Myocyte (in vitro differentiated cells): ENCODE measurements at places on chromosomes 16 and 17.

DNA sequence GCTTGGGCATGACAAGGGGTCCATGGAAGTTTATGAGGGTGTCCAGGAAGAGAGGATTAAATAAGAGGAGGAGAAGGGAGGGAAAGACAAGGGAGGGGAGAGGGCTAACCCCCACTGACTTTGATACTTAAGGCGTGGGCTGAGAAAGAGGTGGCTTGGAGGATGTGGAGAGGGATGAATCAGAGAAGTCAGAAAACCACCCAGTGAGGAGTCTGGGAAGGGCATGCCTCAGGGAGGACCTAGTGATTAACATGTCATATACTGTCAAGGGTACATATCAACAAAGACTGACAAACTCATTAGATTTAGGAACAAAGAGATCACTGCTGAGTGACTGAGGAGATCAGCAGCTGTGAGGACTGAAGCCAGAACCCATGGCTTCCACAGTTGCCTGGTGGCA, 145.4 kb downstream of the IRX5 start:
- no peak for DNase-seq

DNA sequence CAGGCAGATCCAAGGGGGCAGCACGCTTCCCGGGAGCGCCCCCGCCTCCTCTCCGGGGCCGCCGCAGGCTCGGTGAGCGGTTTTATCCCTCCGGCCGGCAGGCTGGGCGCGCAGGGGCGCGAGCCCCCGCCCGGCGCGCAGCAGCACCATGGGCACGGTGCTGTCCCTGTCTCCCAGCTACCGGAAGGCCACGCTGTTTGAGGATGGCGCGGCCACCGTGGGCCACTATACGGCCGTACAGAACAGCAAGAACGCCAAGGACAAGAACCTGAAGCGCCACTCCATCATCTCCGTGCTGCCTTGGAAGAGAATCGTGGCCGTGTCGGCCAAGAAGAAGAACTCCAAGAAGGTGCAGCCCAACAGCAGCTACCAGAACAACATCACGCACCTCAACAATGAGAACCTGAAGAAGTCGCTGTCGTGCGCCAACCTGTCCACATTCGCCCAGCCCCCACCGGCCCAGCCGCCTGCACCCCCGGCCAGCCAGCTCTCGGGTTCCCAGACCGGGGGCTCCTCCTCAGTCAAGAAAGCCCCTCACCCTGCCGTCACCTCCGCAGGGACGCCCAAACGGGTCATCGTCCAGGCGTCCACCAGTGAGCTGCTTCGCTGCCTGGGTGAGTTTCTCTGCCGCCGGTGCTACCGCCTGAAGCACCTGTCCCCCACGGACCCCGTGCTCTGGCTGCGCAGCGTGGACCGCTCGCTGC, 832 bp downstream of the CDK5R1 start:
- peak; percentile 40 for DNase-seq

- peak; percentile 85 for DNase-seq
Measured at GRCh38 chr16:15996432-15997109, 47.2 kb downstream of the ABCC1 start.

- DNase-seq: no peak
Measured at GRCh38 chr16:1433263-1433560, 2.3 kb downstream of the PERCC1 start.

DNA sequence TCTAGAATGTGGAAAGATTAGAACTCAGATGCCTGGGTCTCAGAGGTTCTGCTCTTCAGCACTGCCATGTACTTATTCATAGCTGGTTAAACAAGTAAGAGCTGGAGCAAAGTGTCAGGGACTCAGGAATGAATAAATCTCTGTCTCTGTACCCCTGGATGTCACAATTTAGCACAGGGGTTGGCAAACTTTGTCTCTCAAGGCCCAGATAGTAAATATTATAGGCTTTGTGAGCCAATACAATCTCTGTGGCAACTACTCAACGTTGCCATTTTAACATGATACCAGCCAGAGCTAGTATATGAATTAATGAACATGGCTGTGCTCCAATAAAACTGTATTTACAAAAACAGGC, 220.3 kb upstream of the MON1B start:
- no peak for DNase-seq

DNA sequence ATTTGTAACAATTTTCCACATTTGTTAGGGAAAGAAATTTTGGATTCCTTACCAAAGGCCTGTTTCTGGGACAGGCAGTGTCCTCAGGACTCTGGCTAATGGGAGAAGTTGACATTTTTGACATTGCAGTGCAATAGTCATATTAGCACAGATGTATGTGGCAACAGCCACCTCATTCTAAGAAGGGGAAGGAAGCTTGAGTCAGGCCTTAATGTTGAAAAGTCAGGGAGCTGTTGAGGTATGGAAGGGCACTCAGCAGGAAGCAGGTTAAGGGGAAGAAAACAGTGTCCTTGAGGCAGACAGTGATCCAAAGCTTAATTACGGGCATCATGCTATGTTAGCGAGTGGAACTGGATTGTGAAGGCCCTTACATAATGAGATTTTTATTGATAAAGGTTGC, 20.9 kb downstream of the AKTIP start:
- DNase-seq: no peak

DNA sequence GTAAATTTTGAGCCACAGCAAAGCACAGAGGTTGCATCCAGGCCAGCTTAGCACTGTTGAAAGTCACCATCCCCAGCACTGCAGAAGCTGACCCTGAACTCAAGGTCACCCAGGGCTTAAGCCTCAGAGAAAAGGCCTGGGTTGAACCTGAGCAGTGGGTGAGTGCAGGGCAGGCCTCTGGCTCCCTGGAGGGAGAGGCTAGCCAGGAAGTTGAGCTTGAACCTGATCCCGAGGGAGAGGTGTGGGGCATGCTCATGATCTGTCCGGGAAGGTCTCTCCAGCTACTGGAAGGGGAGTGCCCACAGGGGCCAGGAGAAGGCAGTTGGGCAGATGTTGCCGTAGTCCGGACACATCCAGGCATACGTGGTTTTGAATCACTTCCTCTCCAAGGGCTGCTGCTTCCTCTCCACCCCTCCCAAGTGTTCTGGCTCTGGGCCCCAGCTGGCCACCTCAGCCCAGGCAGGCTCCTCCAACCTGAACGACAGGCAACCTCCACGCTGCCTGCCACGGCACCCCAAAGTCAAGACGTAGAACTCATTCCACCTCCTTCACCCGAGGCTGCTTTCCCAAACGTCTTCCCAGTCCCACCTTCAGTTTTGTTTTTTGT, 18.4 kb downstream of the CARHSP1 start:
- DNase-seq: no peak

DNA sequence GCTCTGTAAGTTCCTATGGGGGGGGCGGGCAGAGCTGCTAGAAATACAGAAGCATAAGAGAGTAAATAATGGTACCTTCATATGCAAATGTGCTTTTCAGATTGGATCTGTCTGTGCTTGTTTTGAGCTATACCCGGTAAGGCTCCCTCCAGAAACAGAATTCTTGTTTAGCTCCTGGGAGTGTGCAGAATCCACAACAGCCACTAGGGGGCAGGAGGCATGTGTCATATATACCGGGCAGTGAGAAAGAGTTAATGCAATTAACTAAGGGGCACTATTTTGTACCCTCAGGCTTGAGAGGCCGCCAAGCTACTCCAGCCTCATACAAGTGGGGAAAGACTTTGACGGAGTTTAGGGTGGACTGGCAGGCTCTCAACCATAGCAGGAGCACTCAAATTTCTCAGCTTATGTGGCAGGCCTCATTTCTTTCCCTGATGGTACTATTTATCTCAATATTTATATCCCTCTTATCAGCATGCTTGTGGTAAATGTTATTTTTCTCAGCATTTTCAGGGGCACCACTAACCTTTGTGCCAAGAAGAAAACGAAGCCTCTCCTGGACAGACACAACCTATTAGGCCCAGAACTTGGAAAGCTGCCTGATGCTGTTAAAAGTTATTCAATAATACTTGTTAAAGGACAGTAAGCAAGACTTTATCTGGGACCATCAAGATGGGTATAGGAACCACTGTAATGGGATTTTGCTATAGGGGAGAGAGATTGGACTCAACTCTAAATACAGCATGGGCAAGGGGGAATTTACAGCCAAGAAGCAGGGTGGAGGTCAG, 10.7 kb upstream of the CENPV start:
- DNase-seq: peak; percentile 75

GRCh38 chr17:20228860-20229259, 219.7 kb downstream of the SPECC1 start:
- DNase-seq: peak; percentile 21

GRCh38 chr16:48531011-48531962, 78.7 kb downstream of the N4BP1 start:
- DNase-seq: peak; percentile 64

DNA sequence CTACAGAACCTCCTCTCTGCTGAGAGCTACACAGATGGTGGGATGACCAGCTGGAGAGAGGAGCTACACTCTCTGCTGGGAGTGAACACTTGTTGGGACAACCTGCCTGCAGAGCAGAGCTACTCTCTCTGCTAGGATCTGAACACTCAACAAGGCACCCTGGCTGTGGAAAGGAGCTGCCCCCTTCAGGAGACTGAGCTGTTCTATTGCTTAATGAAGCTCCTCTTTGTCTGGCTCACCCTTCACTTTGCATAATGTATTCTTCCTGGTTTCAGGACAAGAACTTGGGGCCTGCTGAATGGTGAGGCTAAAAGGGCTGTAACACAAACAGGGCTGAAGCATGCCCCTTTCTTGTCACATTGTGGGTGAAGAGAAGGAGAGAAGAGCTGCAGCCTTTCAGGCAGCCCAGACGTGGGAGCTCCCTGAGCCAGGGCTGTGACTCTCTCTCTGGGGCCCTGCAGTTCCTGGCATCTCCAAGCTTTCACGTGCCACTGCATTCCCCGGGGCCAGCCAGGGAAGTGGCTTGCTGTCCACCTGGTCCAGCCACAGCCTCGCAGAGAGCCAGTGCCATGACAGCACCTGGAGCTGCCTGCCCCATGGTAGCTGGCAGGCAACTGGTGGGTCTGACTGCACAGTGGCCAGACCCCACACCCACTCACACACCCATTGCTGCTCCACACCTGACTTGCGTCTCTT, 272.8 kb upstream of the KCNJ16 start:
- no peak for DNase-seq

DNA sequence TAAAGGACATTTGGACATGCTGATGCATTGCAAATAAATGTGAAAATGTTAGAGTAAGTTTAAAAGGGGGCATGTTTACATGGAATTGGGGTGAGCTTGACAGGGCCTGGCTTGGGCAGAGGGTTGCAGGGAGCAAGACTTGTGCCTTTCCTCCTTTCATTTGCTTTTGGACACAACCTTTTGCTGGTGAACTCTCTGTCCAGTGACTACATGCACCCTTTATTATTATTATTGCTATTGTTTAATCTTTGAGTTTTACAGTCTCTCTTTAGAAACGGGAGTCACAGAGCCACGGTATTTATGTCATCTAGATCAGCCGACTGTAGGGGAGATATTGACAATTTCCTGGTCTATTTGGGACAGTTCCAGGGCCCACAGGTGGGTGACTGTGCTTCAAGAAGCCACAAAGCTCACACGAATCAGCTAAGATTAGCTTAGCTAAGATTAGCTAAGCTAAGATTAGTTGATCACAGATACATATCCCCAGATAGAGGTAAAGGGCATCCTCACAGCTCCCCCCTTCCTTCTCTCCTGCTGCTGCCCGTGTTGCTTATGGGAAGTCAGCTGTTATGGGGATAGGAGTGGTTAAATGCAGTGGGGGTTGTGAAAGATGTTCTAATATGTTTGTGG, 28.9 kb upstream of the ETV4 start:
- peak; percentile 55 for DNase-seq

DNA sequence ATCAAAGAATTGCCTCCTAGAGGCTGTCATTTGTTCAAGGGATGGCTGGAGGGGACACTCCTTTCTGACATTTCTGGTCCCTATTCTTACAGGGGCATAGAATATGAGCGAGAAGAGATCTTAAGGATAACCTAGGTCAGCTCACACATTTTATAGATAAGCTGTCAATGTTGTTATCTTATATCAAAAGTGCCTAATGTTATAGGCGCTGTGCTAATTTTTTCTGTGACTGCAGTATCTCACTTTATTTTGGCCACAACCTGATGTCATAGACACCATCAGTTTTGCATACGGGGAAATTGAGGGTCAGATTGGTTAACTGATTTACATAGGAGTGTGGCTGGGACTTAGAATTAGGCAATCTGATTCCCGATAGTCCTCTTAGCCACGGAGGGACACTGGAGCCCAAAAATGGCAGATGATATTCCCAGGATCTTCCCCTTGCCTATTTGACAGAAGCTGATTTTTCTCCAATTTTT, 1.2 kb downstream of the CPD start:
- peak; percentile 8 for DNase-seq

- no peak for DNase-seq
Measured at GRCh38 chr16:78278056-78278450, 178.6 kb downstream of the WWOX start.

DNA sequence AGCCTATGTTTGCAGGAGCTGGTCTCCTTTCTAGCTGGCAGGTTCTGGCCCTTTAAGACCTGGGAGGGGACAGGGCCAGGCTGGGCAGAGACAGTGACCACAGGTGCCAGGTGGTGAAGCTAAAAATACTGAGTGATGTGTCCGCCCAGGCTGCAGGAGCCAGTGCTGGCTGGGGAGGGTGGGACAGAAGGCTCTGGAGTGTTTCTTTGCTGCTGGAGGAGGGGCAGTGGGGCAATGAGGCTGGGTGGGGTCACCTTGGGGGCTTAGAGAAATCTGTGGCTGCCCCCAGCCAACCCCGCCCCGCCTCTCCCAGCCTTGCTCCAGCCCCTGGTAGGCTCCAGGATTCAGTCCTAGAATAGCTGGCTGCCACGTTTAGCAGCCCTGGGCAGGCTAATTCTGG, 30.4 kb upstream of the SBK1 start:
- DNase-seq: peak; percentile 95

GRCh38 chr17:59028328-59028727, 78.4 kb downstream of the TRIM37 start:
- no peak for DNase-seq

GRCh38 chr16:78057803-78058564, 35.6 kb downstream of the CLEC3A start:
- no peak for DNase-seq

DNA sequence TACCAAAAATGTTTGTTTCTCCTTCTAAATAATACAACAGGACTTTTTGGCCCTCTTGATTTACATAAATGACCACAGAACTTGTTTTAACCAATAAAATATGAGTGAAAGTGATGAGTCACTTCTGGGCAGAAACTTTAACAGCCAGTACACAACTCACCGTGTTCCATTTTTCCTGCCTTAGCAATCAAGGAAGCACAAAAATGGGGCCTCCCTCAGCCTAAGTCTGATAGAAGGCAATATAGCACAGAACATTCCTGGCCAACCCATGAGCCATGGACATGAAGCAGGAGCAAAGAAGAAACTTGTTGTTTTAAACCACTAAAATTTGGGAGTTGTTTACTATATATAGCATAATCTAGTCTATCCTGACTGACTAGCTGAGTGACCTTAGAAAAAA, 61.1 kb upstream of the MTMR4 start:
- peak; percentile 17 for DNase-seq

GRCh38 chr17:6578491-6578890, 22.1 kb upstream of the PITPNM3 start:
- DNase-seq: no peak

DNA sequence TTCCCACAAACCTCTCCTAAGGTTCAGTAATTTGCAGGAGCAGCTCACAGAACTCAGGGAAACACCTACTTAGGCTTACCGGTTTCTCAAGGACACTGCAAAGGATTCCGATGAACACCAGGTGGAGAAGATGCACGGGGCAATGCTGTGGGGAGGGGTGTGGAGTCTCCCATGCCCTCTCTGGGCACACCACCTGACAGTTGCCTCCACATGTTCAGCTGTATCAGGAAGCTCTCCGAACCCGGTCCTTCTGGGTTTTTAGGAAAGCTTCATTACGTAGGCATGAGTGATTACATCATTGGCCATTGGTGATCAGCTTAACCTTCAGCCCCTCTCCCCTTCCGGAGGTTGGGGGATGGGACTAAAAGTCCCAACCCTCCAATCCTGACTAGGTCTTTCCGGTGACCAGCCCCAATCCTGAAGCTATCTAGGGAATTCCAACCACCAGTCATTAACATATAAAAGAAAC, 21.6 kb downstream of the C17orf58 start:
- DNase-seq: no peak
